ENCODE measurements at places on chromosomes 6 and 20. TPM values are rescaled to one million over a fixed set of nuclear protein-coding genes. Genes with fewer than 3 reads are reported as not detected.
A peak's percentile ranks its signal among the peaks of the same experiment; 100 is the strongest.

DNA sequence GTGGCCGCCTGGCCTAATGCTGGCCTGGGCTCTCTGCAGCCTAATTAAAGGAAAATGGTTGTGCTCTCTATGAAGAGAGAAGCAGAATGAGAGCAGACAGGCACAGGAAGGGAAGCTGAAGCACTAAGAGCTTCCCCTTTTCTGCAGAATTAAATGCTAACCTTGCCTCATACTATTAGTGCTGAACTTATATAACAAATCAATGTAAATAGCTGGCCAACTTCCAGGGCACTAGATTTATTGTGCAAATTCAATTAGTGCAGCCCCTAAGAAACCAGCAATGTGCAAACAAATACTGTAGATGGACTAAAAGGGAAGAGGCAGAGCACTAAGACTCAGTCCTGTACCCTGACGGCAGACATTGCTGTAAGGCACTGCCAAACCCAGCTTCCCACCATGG lies 36.1 kb upstream of the INSM1 start:
- no peak for ATAC-seq

- ATAC-seq: no peak
Measured at GRCh38 chr6:155578251-155578650, 122.6 kb upstream of the NOX3 start.

DNA sequence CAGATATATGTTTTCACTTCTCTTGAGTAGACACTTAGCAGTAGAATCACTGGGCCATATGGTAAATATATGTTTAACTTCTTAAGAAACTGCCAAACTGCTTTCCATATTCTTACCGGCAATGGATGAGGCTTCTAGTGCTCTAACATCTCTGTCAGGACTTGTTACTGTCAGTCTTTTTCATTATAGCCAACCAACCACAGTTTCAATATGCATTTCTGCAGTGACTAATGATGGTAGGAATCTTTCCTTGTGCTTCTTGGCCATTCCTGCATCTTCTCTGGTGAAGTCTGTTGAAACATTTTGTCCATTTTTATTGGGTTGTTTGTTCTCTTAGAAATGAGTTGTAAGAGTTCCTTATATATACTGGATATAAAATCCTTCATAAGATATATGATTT lies 66.0 kb upstream of the SYNDIG1 start:
- no peak for ATAC-seq

DNA sequence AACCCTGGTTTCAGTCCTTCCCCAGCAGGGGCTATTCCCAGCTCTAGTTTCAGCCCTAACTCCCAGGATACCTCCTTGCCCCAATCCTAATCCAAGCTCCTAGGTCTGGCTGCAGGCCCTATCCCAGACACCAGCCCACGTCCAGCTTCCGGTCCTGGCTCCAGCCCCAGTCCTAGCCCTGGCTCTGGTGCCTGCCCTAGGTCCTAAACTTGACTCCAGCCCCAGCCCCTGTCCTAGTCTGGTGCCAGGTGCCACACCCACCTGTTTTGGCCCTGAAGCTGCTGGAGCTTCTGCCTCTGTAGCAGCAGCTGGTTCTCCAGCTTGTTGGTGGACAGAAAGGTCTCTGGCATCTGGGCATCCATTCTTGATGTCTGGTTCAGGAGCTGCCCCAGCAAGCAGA lies 28.1 kb downstream of the ANGPT4 start:
- ATAC-seq: no peak

GRCh38 chr6:166580076-166581050 lies 6.1 kb downstream of the RAMACL start:
- ATAC-seq: no peak

Gene GPR6
- not detected for total RNA-seq

GRCh38 chr6:140956571-140957369 lies 1176.0 kb upstream of the GJE1 start:
- no peak for ATAC-seq

DNA sequence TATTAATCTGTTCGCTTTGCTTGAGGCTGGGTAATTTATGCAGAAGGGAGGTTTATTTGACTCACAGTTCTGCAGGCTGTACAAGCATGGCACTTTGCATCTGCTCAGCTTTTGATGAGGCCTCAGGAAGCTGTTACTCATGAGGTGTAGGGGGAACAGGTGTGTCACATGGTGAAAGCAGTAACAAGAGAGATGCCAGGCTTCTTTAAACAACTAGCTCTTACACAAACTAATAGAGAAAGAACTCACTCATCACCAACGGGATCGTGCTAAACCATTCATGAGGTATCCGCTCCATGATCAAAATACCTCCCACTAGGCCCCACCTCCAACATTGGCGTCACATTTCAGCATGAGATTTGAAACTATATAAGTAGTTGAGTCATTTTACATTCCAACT lies 34.4 kb upstream of the GCLC start:
- ATAC-seq: no peak

DNA sequence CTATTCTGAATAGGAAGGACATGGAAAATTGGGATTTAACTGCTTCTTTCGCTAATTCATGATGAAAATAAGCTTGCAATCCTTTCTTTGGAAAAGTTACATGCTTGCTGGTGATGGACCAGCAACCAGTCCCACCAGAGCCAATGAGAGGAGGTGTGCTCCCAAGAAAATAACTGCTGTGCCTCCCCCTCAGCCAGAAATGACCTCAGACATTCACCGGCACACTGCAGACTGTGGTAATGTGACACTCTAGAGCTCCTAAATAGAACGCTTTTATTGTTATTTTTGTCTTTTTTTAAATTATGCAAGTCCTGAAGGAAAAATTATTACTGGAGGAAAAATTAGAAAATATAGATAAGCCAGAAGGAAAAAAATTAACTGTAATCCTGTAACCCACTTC lies 2.6 kb downstream of the PYGB start:
- no peak for ATAC-seq

GRCh38 chr6:86775893-86776292 lies 161.4 kb upstream of the HTR1E start:
- ATAC-seq: no peak

DNA sequence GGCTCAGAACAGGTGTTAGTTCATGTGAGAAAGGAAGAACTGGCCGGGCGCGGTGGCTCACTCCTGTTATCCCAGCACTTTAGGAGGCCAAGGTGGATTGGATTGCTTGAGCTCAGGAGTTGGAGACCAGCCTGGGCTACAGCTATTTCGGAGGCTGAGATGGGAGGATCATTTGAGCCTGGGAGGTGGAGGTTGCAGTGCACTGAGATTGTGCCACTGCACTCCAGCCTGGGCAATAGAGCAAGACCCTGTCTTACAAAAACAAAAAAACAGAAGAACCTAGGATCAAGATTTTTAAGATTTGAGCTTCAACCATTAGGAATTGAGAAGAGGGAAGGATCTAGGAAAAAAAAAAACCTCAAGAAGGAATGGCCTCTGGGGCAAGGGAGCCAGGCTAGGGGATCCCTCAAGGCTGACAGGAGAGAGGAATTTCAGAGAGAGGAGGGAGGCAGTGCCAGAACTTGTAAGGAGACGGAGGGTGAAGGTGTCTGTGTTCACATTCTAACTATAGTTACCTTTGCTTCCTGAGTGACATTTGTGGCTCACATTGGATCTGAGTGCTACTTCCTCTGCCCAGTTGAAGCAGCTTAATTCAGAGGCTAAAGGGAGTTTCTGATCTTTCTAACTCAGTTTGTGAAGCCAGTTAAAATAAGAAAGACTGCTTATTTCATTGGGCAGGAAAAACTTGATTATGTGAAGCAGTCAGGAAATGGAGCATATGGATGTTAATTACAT lies 26.1 kb downstream of the CHMP4B start:
- no peak for ATAC-seq

DNA sequence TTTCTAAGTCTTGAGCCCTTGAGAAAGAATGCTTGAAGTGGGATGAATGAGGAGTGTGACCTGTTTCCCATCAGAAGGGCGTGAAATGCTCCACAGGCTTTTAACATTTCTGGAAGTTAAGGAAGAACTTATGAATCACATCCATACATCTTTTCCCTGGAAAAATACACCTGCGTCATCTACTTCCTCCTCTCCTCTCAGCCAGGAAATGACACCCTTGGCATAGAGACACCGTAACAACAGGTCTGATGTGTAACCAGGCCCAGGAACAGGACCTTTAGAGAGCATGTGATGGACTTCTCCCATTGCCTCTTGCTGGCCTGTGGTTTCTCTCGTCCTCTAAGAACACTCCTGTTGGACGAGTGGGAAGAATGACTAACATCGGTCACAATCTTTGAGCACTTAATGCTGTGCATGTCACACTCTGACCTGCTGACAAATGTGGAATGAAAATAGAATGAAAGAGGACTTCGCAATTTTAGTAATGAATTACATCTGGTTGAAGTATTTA lies 28.5 kb upstream of the CITED2 start:
- ATAC-seq: no peak

GRCh38 chr20:6299456-6299855 lies 176.6 kb upstream of the FERMT1 start:
- no peak for ATAC-seq

DNA sequence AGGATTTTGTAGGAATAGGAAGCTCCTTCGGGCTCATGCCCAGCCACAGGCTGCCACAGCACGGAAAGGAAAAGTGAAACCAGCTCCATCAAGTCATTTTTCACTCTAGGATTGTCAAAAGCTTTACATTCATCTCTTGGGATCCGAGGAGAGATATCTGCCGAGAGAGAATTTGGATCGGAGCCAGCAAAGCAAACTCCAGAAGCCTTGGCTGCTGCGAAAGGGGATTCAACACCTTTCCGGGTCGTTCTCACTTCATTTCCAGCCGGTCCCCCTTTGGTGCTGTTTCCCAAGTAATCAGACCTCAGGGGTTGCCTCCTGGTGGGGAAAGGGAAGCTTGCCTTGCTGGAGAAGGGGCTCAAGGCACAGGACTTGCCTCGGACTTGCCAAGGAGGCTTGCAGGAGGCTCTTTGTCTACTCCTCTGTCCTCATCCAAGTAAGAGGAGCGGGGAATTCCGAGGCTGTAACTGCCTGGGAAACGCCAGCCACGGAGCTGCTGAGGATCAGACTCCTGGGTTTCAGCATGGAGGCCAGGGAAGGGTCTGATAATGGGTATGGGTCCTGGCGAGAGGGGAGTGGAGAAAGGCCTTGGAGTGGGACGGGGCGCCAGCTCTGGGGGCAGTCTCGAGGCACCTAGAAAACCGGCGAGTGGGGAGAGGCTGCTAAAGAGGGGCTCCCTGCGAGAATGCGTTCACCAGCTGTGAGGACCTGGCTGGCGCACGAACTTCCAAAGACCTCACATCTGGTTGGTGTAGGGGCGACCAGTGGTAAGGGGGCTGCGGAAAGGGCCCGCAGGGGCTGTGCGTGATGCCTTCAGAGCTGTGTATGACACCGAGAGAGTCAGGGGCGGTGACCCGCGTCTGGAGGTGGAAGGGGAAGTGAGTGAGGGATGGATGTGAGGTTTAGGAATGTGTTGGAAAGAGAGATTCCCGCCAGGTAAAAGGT lies 702 bp downstream of the ETV7 start:
- peak; percentile 57 for ATAC-seq
